ENCODE measurements at places on chromosomes 5 and 9.

DNA sequence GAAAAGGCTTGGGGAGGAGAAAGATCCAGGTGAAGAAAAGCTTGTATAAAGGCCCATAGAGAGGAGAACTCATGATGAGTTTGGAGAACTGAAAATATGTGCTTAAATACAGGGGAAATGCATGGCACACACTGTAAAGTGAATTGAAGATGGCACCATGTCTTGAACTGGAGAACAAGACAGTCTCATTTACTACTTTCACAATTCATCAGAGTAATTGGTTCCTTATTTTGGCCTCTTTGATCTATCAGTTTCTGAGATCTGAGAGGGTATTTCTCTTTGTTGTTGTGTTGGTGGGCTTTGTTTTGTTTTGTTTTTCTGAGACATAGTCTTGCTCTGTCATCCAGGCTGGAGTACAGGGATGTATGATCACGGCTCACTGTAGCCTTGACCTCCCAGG lies 98.2 kb downstream of the CEMIP2 start:
- DNase-seq: no peak

DNA sequence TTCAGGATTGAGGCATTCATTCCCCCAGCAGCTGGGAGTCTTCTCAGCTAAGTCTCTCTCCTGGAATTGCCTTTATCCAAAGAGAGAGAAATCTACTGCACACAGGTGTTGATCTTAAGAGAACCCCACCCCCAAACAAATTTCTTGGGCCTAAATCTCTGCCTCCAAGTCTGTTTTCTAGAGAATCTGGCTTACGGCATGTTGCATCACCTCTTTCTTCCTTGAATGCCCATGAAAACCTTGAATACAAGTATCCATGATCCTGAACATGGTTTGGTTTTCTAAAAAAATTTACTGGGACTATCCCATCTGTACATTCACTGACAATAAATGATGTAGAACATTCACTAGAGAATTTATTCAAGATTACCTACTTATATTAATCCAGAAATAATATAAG lies 401.6 kb downstream of the PDE4D start:
- no peak for DNase-seq

- peak; percentile 8 for DNase-seq
Observed at GRCh38 chr9:5899292-5899691, 8.6 kb downstream of the MLANA start.

GRCh38 chr9:101652601-101653175 lies 57.9 kb upstream of the PPP3R2 start:
- no peak for DNase-seq

GRCh38 chr5:91491229-91491628 lies 108.1 kb upstream of the ARRDC3 start:
- DNase-seq: no peak

- no peak for DNase-seq
Observed at GRCh38 chr5:173165177-173166016, 21.1 kb downstream of the BNIP1 start.

- no peak for DNase-seq
Observed at GRCh38 chr5:111425205-111425604, 87.1 kb downstream of the STARD4 start.

DNA sequence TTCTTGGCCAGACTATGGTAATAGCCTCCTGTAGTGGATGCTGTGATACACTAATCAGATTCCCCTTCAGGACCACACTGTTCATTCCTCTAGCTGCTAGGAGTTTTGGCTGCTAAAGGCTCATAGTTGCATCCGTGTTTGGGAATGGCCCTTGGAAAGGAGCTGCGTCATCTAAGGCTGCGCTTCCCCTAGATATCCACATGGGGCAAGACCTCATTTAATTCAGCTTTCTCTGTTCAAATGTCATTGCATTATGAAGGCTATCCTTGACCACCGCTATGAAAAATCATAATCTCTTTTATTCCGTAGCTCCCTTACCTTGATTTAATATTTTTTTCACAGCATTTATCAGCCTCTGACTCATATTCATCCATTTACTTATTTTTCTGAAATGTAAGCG lies 258.3 kb upstream of the NR4A3 start:
- DNase-seq: no peak

GRCh38 chr5:178548746-178549145 lies 41.4 kb downstream of the COL23A1 start:
- peak; percentile 40 for DNase-seq

- DNase-seq: peak; percentile 85
Observed at GRCh38 chr9:19028835-19029451, 4.1 kb downstream of the SAXO1 start.

GRCh38 chr9:122383992-122384461 lies 13.2 kb downstream of the PTGS1 start:
- no peak for DNase-seq

DNA sequence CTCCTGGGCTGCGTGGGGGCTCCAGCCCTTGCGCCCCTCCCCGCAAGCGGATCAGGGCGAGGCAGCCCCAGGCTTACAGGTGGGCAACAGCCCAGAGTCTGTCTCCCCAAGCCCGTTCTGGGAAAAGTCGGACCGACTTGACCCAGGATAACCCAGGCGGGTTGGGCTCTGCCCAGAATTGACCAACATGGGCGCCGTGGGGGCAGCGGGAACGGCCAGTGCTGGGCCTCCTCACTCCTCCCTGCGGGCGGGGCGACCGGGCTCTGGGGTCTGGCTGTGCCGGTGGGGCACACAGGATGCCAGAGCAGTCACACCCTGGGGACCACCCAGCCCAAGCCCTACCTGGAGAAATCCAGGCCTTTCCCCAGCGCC lies 15.3 kb upstream of the SYNPO start:
- DNase-seq: no peak

DNA sequence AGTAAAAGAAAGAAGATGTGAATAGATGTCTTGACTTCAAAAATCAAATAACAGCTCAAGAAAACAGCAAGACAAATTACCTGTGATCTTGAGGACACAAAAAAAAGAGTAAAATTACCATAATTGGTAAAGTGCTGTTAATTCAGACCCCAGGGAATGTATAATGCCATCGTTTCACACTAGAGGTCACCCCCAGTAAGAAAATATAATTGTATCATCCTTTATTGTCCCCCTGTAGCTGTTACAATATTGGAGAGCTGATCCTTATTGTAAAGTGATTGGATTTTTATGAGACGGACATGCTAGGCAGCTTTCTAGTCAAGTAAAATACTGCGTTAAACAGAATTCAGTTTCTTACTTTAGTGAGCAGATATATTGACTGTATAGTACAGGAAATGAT lies 377.0 kb downstream of the TLE1 start:
- DNase-seq: peak; percentile 13

DNA sequence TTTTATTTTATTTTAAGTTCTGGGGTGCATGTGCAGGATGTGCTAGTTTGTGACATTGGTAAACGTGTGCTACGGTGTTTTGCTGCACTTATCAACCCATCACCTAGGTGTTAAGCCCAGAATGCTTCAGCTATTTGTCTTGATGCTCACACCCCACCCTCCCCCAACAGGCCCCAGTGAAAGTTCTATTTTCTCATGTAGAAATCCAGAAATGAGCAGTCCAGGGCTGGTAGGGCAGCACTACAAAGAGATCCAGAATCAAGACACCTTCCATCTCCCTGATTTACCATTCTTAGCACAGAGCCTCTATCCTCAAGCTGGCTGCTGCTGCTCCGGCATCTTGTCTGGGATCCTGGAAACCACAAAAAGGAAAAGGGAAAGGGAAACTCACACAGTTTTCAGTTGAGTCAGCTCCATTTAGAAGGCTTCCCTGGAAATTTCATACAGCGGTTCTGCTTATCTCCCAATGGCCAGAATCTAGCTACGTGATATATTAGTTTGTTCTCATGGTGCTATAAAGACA lies 85.4 kb upstream of the SMARCA2 start:
- DNase-seq: no peak

GRCh38 chr5:143427122-143427735 lies 23.7 kb upstream of the NR3C1 start:
- no peak for DNase-seq

- DNase-seq: no peak
Observed at GRCh38 chr9:80062567-80062966, 490.8 kb downstream of the TLE4 start.

- DNase-seq: no peak
Observed at GRCh38 chr5:57175551-57176309, 1.9 kb downstream of the GPBP1 start.

GRCh38 chr9:122579874-122580273 lies 3.3 kb downstream of the OR1L8 start:
- no peak for DNase-seq

DNA sequence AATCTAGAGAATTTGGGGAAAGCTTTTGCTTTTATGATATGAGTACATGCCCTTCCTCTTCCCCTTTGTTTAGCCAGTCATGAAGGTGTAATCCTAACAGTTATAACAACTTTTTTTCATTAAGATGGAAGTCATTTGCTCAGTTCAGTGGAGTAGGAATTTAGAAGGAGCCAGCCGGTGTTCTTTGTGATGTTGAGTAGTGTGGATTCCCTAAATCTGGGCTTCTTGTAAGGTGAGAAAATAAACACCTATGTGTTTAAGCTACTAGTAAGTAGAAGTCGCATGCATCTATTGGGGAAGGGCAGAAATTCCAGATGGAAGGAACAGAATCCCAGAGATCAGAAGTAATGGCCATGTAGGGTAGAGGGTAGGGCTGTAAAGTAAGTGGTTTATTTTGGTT lies 13.6 kb upstream of the CNTLN start:
- no peak for DNase-seq

- DNase-seq: no peak
Observed at GRCh38 chr5:60470881-60471280, 229.1 kb downstream of the DEPDC1B start.

- no peak for DNase-seq
Observed at GRCh38 chr5:133475986-133476385, 136.4 kb downstream of the FSTL4 start.

GRCh38 chr9:69731348-69731747 lies 28.5 kb downstream of the PTAR1 start:
- DNase-seq: no peak

GRCh38 chr9:33017283-33018041 lies 7.6 kb upstream of the DNAJA1 start:
- DNase-seq: no peak

- DNase-seq: no peak
Observed at GRCh38 chr5:134507452-134507851, 18.0 kb upstream of the JADE2 start.

DNA sequence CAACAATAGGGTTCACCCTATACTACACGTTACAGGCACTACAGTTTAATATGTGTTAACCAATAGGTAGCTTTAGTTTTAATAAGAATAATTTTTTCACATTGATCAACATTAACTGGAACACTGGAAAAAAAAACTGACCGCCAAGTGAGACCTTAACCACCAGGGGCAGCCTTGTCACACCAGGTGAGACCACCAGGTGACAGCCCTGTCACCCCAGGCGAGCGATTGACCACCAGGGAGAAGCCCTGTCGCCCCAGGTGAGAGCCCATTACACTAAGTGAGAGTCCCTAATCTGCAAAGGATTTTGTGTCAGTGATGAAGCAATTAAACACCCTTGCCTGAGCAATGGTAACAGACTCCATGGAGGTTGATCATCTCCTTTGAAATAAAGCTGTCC lies 75.4 kb upstream of the SYK start:
- no peak for DNase-seq

GRCh38 chr5:176180781-176181180 lies 57.4 kb upstream of the SIMC1 start:
- DNase-seq: no peak

DNA sequence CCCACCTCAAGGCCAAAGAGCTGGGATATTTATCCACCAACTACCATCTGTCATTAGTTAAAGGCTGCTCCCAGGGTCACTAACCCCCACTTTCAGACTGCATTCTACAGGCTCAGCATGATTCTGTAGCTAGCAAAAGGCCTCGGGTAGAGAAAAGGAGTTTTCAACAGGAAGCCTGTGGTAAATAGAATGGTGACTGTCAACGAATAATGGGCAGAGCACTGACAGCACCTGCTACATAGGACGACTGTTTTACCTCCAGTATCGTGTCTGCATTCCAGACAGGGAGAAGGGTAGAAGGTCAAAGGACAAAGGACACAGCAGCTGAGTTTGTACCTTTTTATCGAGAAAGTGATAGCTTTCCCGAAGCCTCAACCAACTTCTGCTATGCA lies 20.3 kb downstream of the MFAP3 start:
- no peak for DNase-seq

- DNase-seq: no peak
Observed at GRCh38 chr5:102777099-102777498, 22.0 kb downstream of the PAM start.

DNA sequence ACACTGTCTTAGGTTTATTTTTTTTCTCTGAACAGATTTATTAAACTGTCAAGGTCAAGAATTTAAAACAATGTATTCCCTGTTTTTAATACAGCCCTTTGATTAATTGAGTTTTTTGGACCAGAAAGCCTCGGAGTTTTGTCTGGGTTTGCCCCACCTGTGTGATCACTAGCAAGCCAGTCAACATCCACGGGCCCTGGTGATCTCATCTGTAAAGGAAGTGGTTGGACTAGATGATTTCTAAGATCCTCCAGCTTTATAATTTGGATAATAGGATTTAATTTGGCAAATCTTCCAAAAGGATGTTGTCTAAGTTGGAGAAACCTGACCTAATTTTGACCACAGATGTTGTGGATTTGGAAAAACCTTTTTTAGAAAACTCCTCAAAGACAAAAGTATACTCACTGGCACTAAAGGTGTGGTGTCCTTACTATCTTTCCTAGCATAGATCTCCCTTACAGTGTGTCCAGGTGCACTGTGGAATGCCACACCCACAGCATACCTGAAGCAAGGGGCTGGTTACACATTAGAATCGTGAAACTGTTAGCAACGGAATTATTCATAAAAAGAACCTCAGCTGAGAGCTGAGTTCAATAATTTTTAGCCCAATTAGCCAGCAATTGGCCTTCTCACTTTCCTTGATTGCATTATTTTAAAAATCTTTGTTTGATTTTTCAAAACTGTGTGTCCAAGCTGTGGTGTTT lies 195.6 kb upstream of the ELL2 start:
- no peak for DNase-seq

DNA sequence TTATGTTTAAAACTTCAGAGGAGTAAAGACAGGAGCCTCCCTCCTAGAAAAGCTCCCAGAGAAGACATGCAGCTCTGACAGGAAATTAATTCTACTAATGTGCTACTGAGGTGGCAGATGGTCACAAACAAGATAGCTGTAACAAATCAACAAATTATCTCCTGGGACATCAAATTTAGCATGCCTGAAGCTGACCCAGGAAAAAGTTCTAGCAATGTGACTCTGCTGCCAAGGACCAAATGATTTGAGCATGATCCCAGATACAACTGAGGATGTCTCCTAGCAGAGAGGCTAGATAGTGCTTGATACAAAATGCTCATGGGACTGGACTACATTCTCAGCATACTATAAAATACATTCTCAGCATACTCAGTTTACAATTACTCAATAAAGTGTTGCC lies 413.5 kb upstream of the SMC2 start:
- DNase-seq: no peak

Data from cardiac fibroblast (primary cell).